Neural crest cell (in vitro differentiated cells): ENCODE measurements at places on chromosomes 7 and 10. TPM values are rescaled to one million over a fixed set of nuclear protein-coding genes. Genes with fewer than 3 reads are reported as not detected.

The TLL2 gene
- 1.6 and 2.1 TPM in 2 replicates for total RNA-seq

The SLC26A5 gene
- total RNA-seq: not detected in 2 replicates

DNA sequence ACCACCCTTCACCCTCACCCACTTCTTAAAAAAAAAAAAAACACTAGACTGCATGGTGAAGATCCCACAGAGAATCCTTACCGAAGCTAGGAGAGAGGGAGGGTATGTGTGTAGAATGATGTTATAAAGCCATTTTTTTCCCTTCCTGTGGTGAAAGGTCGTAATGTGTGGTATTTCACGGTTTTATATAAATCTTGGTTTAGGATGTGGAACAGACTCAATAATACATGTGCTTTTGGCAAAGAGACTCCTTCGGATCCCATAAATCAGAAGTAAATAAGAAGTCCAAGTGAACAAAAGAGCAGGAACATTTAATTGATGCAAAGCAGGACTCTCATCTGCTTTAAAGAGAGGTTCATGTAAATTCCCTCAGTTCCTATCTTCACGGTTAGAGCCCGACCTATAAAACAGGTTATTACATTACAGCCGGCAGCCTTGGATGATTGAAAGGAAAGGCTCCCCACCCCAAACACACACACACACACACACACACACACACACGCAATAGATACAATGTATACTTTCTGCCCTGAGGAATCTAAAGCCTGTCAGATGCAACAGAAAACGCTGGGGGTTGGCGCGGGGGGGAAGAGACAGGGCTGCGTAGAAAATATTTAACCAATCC lies 8.8 kb downstream of the DLX5 start:
- DNase-seq: no peak

DNA sequence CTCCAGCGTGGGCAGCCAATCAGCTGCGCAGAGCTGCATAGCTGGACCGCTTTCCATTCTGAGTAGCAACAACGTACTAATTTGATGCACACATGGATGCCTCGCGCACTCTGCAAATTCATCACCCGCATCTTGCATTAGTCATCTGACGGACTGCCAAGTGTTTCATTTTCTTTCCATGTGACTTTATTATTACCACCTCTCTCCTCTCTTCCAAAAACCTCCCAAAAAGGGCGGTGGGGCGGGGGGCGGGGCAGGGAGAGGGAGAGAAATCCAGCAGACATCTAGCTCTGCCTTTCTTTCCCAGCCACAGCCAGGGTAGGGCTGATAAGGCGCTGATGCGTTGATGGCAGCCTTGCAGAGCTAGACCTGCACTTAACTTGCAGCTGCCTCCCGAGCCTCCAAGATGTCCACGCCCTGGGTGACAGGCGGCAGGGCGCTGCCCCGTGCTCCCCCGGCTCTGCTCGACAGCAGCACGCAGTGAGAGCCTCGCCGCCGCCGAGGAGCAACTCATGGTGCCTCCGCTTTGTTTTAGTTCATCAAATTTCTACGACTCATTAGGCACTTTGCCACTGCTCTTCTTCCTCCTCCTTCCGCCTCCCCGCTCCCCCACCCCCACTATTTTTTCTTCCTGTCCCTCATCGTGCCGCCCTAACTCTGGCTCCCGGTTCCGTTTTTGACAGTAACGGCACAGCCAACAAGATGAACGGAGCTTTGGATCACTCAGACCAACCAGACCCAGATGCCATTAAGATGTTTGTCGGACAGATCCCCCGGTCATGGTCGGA lies 147.3 kb downstream of the CELF2 start:
- peak; percentile 57 for DNase-seq

DNA sequence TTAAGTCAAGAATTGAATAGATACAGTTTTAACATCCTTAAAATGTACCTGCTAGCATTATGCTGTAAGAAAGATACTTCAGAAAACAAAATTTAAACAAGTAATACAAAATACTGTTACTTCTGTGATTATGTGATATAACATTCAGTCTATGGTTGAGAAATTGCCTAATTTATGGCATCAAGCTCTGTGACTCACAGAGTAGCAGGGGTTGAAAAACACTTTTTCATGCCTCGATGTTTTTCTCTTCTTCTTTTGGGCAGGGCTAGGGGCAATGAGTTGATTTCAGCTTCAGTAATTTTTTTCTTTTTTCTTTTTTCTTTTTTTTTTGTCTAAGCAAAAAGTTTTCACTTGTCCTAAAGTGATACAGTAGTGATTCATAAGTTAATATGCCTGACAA lies 209.2 kb downstream of the MBL2 start:
- DNase-seq: no peak

DNA sequence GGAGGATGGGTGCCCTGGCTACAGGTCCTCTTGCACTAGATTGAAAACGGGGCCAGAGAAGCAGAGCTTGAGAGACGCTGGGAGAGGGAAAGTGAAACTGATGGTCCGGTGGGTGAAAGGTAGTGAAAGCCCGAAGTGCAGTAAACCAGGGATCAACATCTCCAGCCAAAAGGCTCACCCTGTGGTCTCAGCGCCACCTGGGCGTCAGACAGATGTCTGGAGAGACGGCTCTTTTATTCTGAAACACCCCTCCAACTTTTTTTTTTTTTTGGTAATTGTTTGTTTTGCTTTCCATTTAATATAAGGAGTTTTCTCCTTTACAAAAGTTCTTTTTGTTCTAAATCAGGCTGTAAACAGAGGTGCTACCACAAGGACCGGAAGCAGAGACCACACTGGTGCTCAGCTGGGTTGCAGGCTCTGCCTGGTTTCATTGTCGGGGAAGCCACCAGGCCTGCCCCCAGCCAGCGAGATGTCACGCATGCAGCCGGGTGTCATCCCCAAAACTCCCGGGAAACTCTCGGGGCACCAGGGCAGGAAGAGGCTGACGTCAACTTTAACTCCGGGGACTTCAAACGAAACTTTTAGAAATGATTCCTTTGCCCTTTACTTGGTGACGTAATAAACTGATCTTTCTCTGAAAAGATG lies 11.2 kb downstream of the IL2RA start:
- no peak for DNase-seq
